Panc1 (cell line): ENCODE measurements at places on chromosomes 5 and 9. TPM values are rescaled to one million over a fixed set of nuclear protein-coding genes. Genes with fewer than 3 reads are reported as not detected.

DNA sequence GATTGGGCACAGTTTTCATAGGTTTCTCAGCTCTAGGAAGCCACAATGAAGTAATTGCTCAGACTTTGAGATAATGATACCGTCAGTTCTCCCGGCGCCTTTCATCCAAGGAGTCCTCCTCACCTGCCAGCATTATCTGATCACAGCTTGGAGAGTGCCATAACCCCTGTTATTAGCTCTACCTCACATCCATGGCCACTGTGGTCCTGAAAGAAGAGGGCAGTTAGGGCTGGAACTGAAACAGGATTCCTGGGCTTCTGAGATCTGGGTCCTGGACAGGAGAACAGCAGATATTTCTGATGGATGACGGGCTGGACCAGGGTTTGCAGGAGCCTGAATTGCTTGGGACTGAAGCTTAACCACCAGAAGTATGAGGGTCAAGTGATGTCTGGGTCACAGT lies 13.5 kb downstream of the RGS3 start:
- no peak for DNase-seq

GRCh38 chr5:148998174-148998797 lies 64.6 kb downstream of the SH3TC2 start:
- peak; percentile 60 for DNase-seq

DNA sequence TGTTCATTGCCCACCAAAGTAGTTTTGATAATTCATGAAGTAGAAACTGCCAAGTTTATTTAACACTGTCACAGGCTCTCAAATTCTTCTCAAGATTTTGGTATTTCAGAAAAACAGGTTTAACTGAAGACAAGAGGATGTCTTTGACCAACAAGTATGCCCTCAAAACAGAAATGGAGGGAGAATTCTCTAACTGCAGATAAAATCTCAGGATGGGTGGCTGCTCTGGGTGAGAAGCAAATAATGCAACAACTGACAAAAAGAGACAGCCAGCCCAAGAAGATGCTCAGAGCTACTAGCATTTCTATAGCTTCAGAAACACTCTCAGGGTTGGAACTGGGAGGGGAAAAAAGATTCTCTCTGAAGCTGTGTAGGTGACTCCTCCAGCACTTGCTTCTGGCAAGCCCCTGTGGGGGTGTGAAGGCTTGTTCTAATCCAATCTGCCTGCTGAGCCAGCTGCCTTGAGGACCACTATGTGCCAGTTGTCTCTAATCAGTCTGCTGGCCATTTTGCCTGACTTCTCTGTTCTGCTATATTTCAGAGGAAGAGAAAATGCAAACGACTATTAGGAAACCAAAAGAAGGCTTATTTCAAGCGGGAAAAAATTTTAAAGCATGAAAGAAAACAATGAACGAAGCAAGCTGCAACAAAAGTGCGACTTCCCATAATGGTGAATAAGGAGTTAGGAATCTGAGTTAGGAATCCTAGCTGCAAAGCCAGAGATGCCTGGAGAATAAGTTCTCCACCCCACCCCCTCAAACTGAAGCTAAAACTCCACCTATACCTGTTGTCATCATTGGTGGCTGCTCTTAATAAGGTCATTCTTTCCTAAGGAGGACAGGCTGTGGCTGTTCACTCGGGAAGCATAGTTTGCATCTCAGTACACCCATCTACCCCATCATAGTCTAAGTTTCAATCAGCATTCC lies 147.5 kb downstream of the GNAQ start:
- no peak for DNase-seq

The FUBP3 gene
- total RNA-seq, result 46.6 TPM

The FOXI1 gene
- total RNA-seq, result 0.44 TPM

The BARX1 gene
- 81.2 TPM for total RNA-seq

The DAB2 gene
- 1.7 TPM for total RNA-seq

The CDKN2AIPNL gene
- 43.6 TPM for total RNA-seq
